NCI-H1436 (cell line): ENCODE measurements at places on chromosomes 16 and 17.

DNA sequence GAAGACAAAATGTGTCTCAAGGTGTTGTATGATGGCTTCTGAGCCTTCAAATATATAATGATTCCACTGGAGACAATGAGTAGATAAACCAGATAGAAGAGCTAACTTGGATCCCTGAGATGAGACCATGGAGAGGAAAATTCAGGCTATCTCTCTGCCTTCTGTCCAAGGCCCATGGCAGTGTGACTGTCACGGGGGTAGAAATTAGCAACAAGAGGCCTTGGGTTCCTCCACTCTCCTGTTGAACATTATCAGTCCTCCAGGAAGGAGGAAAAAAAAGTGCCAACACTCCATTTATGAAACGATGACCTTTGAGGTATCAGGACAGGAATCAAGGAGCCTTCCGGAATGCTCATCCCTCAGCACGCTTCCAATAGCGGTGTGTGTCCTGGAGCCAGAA lies 75.2 kb downstream of the WWP2 start:
- no peak for DNase-seq

DNA sequence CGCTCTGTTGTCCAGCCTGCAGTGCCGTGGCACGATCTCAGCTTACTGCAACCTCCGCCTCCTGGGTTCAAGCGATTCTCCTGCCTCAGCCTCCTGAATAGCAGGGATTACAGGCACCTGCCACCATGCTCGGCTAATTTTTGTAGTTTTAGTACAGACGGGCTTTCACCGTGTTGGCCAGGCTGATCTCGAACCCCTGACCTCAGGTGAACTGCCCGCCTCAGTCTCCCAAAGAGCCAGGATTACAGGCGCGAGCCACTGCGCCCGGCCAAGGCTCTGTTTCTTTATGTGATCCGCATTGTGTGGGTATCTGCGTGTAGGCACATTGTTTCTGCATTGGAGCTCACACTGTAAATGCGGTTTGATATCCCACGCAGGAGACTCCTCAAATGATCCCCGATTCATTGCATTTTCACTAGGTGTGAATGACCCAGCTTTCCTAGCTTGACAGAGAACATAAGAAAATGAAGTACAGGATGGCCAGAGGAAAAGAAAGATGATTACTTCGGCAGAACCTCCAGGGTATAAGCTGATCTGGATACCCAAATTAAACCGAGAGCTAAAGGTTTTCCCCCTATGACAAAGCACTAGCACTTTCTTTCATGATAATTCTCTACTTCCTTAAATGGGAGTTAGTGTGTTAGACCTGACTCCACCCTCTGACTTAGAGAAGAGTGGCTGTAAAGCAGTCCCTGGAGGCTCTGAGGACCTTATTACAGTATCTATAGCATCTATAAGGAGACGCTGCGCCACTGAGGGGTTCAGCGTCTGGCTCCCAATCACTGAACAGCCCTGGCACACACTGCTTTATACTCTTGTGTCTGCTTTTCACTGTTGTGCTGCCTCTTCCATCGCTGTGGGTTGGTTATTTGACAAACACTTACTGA lies 17.3 kb downstream of the COTL1 start:
- DNase-seq = peak; percentile 70

DNA sequence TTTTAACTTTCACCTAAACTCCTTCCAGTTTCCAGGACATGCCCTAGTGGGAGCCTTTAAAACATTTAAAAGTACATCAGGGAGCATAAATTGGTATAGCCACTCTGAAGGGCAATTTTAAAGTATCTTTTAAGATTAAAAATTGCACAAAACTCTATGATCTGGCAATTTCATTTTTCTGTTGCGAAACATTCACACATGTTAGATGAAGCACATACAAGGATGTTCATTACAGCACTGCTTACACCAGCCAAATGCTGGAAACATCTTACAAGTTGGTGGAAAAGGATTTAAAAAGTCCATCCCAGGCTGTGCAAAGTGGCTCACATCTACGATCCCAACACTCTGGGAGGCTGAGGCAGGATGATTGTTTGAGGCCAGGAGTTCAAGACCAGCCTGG lies 26.4 kb upstream of the LONP2 start:
- DNase-seq = no peak

GRCh38 chr17:34265711-34266110 lies 4.3 kb upstream of the CCL7 start:
- DNase-seq = no peak

GRCh38 chr17:10631048-10631700 lies 25.9 kb downstream of the MYH3 start:
- peak; percentile 13 for DNase-seq

- no peak for DNase-seq
Measured at GRCh38 chr17:11487469-11487868, 110.8 kb upstream of the DNAH9 start.

DNA sequence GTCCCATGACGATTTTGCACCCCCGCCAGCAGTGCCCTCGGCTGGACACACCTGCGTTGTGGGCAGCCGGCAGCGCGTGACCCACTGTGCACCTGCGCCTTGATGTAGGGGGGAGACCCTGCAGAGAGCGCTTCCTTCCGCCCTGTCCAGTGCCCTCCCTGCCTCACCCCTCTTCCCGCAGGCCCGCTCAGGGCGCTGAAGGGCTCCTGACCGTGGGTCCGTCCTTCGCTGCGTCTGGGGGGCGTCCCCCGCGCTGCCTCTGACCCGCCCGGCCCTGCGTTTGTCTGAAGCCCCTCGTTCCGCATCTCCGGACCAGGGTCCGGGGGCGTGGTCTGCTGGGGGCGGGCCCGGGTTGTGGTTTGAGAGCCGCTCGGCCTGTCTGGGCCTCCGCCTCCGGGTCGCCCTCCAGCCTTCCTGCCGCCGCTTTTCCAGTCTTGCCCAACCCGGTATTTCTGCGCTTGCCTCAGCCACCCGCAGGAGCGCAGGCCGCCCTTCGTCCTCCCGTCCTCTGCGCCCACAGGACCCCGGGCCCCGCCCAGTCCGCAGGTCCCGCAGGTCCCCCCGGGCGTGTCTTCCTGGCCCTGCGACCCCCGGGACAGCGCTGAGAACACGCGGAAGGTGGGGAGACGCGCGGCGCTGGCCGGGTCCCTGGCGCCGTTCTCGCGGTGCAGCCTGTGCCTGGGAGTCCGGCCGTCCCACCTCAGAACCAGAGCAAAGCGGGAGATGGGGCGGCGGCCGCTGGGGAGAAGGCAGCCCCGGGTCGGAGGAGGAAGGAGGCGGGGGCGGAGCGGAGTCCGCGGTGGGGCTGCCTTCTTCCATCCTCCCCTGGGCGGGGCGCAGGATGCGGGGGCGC lies 4.0 kb upstream of the IL17C start:
- no peak for DNase-seq
